HS-27A (cell line): ENCODE measurements at places on chromosomes 5 and 9.

DNA sequence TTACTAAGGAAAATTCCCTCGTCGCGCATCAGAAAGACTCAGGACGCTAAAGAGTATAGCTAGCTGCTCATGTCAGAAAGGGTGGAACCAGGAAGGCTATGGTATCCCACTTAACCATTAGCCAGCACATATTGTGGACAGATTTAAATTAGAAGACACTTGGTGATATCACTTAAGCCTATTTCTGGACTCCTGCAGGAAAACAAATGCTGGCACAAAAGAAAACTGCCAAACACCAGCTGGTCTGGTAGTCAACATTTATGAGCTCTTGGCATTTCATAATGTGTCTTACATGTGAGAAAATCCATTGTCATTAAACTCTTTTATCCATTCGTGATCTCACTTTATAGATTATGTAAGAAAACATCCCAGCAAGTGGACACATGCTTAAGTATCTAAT is 377.4 kb downstream of the PTPRD start:
- DNase-seq = no peak

- no peak for DNase-seq
Observed at GRCh38 chr5:143741421-143741820, 70.5 kb upstream of the HMHB1 start.

GRCh38 chr9:12719431-12719830 is 26.2 kb downstream of the TYRP1 start:
- no peak for DNase-seq

DNA sequence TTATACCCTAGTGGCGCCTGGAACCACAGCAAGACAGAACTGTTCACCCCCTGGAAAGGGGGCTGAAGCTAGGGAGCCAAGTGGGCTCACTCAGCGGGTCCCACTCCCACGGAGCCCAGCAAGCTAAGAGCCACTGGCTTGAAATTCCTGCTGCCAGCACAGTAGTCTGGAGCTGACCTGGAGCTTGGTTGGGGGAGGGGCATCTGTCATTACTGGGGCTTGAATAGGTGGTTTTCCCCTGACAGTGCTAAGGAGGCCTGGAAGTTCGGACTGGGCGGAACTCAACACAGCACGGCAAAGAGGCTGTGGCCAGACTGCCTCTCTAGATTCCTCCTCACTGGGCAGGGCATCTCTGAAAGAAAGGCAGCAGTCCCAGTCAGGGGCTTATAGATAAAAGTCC is 19.5 kb downstream of the BTNL3 start:
- DNase-seq = no peak

GRCh38 chr9:76650692-76651091 is 113.5 kb upstream of the PCA3 start:
- DNase-seq = no peak

DNA sequence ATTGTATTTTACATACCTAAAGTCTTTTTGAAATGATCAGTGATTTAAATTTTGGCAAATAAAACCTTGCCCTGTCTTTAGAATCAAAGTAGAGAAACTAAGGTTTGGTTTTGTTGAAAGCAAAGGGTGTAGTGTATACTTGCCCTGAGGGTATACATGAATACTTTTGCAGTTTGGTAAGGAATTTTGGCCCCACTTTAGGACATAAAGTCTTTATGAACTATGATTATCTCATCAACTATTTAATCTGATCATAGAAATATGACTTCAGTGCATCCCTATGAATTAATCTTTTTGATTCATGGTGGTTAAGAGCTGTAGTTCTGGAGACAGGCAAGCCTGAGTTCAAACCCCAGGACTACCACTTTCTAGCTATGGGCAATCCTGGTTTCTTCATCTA is 17.7 kb downstream of the RAD1 start:
- no peak for DNase-seq

DNA sequence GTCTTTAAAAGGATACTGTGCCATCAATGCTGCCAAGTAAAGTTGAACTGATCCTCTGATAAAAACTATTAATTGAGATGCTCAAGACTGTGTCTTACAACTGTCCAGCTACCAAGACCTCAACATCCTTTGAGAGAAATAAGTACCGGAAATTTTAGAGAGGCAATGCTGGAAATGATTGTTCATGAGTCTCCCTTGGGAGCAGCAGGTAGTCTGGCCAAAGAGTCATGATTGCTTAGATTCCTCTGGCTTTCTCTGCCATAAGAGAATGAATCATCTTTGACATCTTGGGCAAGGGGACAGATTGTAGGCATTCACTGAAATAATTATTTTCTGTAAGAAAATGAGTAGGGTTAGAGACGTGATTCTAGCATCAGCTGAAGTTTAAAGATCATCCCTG is 466.6 kb upstream of the DAB2 start:
- no peak for DNase-seq

DNA sequence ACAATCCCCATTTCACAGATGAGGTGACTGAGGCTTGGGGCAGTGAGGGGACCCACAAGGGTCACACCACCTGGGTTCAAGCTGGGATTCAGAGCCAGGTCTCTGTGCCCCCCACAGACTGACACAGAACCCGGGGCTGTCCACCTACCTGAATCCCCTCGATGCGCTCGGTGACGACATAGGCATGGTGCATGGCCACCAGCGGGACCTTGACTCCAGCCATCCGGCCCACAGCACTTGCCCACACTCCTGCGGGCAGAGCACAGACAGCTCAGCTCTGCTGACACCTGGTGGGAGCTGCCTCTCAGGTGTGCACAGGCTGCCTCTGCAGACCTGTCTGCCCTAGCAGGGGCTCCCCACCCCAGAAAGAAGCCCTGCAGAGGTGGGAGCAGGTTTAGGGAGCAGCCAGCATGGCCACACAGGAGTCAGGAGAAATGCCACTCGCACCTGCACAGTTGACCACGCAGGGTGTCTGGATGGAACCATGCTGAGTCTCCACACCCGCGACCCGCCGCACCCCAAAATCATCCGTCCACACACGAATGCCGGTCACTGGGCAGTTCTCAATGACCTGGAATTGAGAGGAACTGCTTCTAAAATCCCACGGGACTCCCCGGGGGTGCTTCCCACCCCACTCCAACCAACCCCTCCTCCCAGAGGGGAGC is 8.4 kb downstream of the SARDH start:
- no peak for DNase-seq

- no peak for DNase-seq
Observed at GRCh38 chr9:112711050-112711689, 6.7 kb downstream of the INIP start.

DNA sequence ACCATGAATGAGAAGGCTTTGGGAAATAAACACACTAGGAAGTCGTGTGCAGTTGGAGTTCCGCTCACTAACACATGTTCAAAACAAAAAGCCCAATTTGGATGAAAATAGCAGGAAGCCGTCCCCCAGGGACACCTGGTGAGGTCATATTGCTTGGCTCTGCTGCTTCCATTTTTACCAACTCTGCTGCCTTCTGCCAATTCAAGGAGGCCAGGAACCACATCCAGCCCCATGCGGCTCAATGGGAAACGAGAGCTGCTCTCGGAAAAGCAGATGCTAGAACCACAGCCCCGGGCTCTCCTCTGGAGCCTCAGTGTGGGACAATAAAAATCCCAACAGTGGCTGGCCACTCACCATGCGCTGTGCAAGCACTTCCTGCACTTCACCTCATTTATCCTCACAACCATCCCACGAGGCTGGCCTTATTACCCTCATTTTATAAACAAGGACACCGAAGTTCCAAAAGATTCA is 13.4 kb downstream of the ADAM19 start:
- no peak for DNase-seq

GRCh38 chr5:79962575-79963222 is 28.4 kb downstream of the MTX3 start:
- DNase-seq = no peak

DNA sequence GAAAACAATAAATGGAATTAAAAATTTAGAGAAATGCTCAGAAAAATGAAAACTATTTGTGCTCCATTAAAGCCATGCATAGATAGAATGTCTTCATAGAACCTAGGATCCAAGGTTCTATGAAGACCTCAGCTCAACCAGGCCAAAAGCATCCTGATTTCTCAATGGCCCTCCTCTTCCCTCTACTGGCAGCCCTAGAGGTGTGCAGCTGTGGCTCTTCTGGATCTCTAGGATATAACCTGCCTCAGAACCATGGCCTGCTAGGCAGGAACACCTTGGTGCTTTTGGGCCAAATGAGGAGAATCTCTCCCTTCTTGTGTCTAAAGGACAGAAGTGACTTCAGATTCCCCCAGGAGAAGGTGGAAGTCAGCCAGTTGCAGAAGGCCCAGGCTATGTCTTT is 15.1 kb downstream of the IFNA1 start:
- DNase-seq = no peak

GRCh38 chr5:141514330-141515133 is 25.7 kb downstream of the PCDHGC5 start:
- no peak for DNase-seq

DNA sequence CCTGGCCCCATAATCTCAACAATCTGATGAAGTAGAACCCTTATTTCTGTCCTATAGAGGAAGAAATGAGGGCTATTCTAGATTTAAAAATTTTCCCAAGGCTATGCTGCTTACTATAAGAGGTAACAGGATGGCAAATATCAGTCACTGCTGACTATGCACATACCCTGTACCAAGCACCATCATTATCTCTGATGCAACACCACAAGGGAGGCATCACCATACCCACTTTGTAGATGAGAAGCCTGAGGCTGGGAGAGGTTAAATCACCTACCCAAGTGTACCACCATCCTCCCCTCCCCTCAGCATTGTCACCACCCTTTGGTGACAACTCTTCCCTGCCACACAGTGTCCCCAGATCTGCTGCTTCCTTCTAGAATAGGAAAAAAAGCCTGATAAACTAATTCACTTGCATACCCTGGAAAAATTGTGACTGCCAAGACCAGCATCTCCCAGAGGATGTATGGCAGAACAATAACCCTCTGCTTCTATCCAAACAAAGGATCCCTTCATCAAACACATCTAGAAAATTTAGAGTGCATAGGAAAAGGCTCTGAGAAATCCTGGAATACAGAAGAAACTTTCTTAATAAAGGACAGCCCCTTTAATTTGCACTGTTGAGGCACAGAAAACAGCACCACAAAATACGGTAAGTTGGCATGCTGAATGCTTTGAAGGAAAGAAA is 48.3 kb downstream of the PRRC1 start:
- DNase-seq = no peak

- DNase-seq = no peak
Observed at GRCh38 chr5:154865466-154866184, 7.2 kb downstream of the CNOT8 start.

GRCh38 chr5:72817671-72818266 is 1.3 kb downstream of the TNPO1 start:
- DNase-seq = no peak
